ENCODE measurements at places on chromosomes 2 and 18.
A peak's percentile ranks its signal among the peaks of the same experiment; 100 is the strongest.

DNA sequence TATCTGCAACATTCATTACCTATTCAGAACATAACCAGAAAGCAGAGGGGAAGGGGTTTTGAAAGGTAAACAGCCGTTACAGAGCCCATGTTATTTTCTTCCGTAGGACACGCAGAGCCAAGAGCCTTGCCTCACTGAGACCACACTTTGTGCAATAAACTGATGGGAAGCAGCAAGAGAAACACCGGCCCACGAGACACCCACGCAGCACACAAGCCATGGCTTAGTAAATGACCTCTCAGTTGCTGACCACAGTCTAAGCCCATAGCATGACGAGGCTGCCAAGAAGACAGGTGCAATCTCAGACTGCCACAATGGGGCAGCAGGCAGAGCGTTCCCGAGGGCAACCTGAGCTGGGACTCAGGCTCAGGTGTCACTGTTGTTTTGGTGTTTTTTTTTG is 59.6 kb downstream of the CABYR start:
- DNase-seq: no peak

DNA sequence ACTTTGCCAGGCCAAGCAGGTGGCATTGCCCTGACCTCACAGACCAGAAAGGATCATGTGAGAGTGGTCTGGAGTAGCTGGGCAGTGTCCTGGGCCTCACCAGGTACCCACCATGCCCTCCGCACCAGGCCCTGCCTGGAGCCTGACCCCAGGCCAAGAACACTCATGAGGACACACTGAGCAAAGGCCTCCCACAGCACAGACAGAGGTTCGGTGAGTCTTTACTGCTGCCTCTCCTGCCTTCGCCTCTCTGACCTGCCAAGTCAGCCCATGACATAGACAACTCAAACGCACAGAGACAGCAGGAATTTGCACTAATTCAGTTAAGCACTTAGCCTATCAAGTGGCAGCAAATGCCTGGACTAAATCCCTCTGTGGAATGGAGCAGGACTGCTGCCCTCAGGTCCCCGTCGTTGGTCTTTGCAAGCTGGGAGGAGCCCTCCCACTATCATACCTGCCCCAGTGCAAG is 62.5 kb downstream of the RHOB start:
- no peak for DNase-seq

GRCh38 chr2:158500333-158500732 is 43.6 kb downstream of the PKP4 start:
- DNase-seq: no peak

DNA sequence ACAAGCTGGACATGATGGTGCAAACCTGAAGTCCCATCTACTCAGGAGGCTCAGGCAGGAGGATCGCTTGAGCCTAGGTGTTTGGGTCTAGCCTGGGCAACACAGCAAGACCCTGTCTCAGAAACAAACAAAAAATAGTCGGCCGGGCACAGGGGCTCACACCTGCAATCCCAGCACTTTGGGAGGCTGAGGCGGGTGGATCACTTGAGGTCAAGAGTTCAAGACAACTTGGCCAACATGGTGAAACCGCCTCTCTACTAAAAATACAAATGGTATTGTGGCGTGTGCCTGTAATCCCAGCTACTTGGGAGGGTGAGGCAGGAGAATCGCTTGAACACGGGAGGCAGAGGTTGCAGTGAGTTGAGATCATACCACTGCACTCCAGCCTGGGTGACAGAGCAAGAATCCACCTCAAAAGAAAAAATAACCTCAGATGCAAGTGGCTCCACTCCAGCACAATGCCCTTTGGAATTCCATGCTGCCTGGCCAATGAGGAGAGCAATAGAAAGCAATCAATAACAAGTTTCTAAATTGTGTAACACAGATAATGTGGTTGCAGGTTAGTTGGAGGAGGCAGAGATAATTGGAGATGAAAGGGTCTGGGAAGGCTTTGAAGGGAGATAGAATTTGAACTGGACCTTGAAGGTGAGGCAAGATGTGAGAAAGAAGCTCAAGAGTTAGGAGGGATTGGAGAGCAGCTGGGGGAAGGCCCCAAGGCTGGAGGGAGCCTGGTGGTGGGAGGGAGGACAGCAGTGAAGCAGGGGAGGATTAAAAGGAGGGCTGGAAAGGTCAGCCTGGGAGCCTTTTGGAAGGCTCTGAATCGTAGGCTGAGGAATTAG is 6.0 kb downstream of the TTC31 start:
- no peak for DNase-seq

DNA sequence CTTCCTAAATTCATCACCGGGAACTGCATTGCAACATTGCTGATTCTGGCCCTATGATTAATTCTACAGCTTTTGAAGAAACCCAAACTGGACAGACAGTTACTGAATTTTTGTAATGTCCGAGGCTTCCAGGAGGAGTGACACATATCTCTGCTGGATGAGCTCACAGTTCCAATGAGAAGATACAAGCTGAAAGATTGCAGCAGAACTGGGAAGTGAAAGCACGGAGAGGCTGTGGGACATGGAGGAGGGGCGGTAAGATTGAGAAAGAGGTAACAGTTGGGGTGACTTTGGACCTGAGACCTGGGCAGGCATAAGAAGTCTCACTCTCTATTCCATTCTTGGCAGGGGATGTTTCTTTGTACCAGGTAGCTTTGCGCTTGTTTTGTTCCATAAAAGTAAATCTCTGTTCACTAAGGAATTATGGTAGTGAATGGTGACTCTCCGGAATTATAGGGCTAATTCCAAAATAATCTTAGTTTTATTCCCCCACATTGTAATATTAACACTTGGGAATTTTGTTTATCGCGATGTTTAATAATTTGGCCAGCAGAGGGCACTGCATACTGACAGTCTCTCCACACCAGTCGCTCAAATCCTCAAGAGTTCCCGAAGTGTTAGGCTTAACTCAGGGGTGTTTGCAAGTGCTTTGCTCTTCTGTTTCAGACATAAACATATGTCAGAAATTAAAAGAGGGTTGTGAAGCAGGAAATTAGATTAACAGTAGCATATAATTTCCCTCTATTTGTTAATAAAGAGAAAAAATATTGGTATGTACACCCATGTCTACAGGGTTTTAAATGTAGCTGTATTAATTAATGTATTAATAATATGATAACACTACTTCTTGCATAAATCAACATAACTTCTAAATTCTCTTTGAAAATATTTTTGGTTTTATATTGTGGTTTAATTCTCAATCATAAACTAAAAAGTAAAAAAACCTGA is 201.4 kb downstream of the SOCS6 start:
- DNase-seq: peak; percentile 74

DNA sequence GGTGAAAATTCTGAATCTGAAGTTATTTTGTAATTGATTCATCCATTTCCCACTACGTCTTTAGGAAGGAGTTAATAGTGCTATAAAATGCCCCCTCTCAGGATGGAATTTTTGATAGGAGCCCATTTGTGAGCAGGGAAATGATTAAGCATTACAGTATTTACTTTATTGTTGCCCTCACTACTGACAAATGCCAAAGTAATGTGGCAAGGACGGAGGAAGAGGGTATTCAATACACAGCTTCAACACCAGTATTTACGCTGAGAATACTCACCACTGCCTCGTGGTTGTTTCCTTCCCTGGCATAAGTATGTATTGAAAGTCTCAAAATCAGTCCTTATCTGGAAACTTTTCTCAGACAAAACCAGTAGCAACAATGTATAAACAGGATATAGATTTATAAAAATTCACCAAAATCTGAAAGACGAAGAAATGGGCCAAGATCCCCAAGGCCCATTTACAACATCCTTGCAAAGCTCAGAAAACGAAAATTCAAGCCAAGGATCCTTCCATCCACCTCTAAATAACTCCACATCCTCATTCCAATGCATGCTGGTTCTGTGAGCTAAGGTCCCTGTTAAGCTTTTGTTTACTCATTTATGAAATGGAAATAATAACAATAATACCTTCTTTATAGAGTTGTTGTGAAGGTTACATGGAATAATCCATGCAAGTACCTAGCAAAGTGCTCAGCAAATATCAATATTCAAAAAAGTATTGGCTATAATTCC is 29.3 kb downstream of the FEZ2 start:
- no peak for DNase-seq

DNA sequence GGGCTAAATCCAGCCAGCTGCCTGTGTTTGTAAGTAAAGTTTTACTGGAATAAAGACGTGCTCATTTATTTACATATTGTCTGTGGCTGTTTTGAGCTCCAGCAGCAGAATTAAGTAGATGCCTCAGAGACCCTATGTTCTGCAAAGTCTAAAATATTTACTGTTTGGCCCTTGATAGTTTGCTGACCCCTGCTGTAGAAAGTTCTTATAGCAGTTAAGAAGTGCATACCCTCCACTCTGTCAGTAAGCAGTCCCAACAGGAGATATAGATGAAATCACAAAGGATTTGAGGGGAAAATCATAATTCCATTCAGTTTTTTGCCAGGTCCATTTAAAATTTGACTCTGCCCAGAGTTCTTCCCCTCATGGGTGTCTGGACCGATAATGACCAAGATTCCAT is 50.1 kb upstream of the ITM2C start:
- DNase-seq: no peak

DNA sequence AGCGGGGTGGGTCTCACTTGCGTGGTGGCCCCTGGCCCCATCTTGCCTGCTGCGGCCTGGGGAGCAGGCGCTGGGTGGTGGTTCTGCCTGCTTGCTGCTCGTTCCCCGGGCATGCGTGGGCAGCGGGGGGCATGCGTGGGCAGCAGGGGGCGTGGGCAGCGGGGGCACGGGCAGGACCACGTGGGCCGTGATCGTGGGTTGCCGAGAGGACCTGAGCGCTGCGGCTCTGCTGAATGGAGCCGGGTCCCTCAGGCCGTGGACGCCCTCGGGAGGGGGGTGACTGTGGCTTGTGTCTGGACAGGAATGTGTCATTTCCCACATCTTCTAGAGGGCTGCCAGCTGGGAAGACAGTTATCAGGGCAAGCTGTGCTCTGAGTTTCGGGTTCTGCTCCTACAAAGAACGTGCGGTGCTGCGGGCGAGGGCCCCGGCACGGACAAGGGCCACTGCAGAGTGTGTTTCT is 8.3 kb upstream of the GAL3ST2 start:
- no peak for DNase-seq

GRCh38 chr2:191243154-191243553 is 2.0 kb upstream of the MYO1B start:
- DNase-seq: no peak

GRCh38 chr18:38948436-38948835 is 1382.8 kb upstream of the CELF4 start:
- DNase-seq: peak; percentile 10

DNA sequence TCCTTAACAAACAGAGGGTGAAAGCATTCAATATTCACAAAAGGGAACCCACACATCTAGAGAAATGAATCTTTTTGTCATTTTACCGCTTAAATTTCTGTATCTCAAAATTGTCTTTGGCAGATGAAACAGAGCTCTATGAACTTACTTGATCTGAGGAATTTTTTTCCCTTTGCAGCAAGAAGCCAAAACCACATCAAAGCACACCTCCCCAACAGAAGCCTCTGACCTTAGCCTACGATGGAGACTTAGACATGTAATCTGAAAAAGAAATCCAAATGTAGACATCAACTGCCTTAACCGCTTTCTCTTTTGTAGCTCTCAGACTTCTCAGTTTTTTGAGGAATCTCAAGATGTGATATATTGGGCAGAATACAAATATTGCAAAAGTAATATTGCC is 287.9 kb upstream of the HNMT start:
- no peak for DNase-seq

- no peak for DNase-seq
These were observed 120.7 kb downstream of the CTAGE1 start for GRCh38 chr18:22297008-22297407.

- no peak for DNase-seq
These were observed 45.6 kb downstream of the HDLBP start for GRCh38 chr2:241269707-241270520.

DNA sequence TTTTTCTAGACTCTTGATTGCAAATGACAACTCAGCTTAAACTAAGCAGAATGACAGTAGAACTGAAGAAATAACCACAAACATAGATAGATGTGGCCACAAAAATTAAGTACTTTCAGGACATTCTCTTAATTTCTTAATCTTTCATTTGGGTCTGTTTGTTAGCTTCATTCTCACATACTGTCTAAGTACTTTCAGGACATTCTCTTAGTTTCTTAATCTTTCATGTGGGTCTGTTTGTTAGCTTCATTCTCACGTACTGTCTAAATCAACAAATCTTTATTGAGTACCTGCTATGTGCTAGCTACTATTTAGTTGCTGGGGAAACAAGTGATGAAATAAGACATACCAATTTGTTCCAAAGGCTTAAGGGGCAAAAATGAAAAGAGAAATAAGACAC is 35.1 kb downstream of the FAM117B start:
- DNase-seq: no peak

DNA sequence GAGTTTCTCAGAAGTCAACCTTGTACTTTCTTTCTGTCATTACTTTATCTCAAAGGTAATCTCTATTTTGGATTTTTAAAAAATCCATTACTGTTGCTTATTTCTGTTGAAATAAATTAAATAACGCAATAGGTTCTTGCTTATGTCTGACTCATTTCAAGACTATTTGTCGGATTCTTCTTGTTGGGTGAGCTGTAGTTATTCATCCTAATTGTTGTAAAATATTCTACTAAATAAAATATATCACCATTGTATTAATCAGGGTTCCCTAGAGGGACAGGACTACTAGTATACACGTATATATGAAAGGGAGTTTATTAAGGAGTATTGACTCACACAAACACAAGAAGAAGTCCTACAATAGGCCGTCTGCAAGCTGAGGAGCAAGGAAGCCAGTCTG is 403.9 kb upstream of the CYRIA start:
- no peak for DNase-seq

GRCh38 chr2:227973241-227973640 is 101.8 kb downstream of the DAW1 start:
- peak; percentile 43 for DNase-seq

DNA sequence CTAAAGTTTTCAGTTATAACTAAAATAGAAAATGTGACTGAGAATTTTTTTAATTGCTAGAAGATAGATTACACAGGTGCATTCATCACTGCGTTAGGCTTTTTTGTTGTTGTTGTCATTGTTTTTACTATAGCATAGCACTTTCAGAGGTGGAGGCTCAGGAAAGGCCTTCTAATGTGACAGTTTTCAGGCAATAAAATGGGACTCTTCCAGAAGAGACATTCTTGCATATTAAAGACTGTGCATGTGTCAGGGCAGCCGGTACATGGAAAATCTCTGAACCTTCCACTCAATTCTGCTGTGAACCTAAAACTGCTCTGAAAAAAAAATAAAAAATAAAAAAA is 175.2 kb downstream of the METTL4 start:
- no peak for DNase-seq

GRCh38 chr2:228377533-228377932 is 196.0 kb upstream of the SPHKAP start:
- DNase-seq: peak; percentile 52

GRCh38 chr2:197191940-197192322 is 118.6 kb downstream of the ANKRD44 start:
- no peak for DNase-seq

- no peak for DNase-seq
These were observed 37.8 kb downstream of the FAM168B start for GRCh38 chr2:131055169-131056065.

DNA sequence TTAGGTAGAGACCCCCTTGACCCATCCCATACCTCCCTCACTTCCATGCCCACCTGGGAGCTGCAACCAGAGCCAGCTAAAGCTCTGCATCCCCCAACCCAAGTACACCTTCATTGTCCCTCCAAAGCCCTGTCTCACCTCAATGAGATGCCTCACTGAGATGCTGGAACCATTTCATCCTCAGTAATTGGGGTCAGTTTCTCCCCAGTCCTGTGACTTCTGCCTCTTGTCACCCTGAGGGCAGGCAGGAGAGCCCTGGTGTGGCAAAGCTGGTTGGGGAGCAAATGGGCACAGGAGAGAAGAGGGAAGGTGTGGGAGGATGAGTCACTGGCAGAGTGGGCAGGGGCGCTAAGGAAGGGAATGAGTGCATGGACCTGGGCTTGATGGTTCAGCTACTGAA is 27.9 kb upstream of the NT5DC4 start:
- DNase-seq: no peak
